ENCODE measurements at places on chromosomes 4 and X.

GRCh38 chrX:568311-568710, 62.3 kb upstream of the SHOX start:
- no peak for DNase-seq

- DNase-seq = no peak
Measured at GRCh38 chrX:125108921-125109320, 210.8 kb upstream of the TEX13C start.

DNA sequence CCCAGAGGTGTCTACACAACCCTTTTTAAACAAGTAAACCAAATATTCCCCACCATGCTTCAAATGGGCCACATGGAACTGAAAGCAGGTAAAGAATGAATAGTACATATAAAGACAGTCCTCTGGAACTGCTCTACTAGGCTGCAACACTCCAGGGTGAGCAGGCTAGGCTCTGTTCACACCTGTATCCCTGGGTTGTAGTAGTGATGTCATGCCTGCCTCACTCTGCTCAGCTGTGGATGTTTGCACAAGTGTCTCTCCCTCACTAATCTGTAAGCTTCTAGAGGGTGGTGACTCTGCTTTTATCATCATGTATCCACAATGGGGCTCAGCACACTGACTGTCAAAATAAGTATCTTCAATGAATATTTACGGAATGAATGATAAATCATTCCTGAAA, 20.4 kb downstream of the LEF1 start:
- DNase-seq = no peak

DNA sequence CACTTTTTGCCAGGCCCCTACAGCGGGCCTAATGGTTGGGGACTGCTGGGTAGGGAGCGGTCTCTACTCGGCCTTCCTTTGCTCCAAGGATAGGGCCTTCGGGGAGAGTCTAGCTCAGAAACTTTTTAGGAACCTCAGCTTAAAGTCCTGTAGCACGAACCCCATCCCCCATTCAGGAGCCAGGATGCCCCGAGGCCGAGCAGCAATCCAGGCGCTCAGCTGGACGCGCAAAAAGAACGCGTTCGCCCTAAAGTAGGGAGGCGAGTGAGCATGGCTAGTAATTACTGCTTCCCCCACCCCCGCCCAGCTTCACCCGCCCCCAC, 9.7 kb downstream of the POU4F2 start:
- DNase-seq = no peak

GRCh38 chrX:153984351-153985178, 12.0 kb downstream of the TMEM187 start:
- no peak for DNase-seq

- no peak for DNase-seq
Measured at GRCh38 chr4:139617702-139618490, 47.7 kb upstream of the MGST2 start.

GRCh38 chr4:152965611-152966010, 29.5 kb downstream of the FHDC1 start:
- DNase-seq = no peak

- no peak for DNase-seq
Measured at GRCh38 chr4:27635936-27636913, 775.6 kb downstream of the STIM2 start.

- no peak for DNase-seq
Measured at GRCh38 chr4:3512719-3513118, 19.5 kb downstream of the LRPAP1 start.

- DNase-seq = no peak
Measured at GRCh38 chrX:80229626-80230025, 190.6 kb upstream of the TENT5D start.

DNA sequence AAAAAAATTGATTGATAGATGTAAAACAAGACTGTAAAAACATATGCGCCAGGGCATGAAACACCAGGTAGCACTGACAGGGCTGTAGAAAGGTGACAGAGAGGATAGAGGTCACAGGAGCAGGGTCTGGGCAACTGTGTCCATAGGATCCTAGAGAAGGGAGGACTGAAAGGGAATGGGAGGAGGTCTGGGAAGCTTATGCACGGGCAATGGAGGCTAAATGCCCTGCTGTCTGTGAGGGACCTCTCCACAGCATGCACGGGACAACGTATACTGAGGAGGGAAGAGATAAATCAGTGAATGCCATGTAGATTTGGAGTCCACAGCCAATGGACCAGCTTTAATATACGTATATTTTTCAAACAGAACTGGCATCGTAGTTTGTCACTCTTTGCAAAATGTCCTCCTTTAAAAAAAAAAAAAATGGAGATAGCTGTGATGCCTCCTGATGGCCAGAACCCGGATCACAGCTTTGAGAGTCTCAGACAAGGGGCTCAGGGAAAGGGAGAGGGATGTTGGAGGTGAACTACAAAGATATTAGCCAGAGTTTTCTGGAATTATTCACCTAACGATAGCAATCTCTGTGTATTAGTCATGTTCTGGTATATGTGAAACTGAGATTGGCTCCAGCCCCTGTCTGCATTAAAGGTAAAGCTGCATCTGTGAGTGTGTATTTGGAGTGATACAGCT, 16.0 kb downstream of the RAB40A start:
- no peak for DNase-seq

DNA sequence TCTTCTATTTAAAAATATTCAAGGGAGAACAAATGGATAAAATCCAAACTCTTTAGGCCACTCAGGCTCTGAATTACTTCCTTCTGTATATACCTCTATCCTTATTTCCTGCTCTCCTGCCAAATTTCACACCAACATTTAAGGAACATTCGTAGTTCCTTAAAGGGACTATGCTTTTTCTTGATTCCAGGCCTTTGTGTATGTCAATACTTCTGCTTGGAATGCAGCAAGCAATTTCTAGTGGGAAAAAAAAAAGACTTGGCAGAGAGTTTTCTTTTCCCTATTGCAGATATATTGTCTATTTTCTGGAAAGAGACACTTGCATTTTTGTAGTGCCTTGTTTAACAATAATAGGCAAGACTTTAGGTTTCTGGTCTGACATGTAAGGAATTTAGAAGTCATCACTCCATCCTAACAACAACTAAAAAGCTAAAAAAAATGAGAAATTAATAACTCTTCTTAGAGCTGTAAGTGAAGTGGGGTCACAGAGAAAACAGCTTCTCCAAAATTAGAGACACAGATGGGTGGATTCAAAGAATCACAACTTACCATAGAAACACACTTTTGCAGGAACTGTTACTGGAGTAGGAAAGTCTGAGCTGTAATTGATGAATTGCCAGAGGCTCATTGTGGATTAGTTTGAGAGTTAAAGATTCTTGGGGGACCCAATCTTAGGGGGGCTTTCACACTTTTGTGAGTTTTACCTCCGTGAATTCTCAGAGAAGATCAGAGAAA, 2.1 kb upstream of the ADH5 start:
- no peak for DNase-seq

GRCh38 chrX:12138361-12139313, at the start of gene FRMPD4:
Gene FRMPD4 (plus strand): TSS chrX:12138473. CDS start chrX:12138972, 499 bp downstream.
- peak; percentile 67 for DNase-seq

- DNase-seq = no peak
Measured at GRCh38 chr4:109967798-109968520, 55.3 kb downstream of the EGF start.

DNA sequence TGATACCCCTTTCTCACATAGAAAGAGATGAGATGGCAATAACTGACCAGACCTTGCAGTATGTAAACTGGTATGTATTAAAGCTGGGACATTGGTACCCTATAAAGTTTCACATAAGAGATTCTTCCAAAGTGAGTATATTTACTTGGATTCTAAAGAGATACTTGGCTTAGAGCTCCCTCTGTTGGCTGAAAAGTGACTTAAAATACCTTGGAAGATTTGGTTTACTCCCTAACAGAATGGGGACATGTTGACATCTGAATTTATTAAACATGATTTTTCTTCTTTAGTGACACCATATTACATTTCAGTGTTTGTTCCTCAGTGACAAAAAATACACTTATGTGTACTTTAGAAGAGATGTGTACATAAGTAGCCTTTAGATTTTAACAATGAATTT, 47.9 kb upstream of the RGN start:
- peak; percentile 57 for DNase-seq

GRCh38 chrX:10015723-10016518, 48.8 kb downstream of the CLDN34 start:
- DNase-seq = peak; percentile 16

DNA sequence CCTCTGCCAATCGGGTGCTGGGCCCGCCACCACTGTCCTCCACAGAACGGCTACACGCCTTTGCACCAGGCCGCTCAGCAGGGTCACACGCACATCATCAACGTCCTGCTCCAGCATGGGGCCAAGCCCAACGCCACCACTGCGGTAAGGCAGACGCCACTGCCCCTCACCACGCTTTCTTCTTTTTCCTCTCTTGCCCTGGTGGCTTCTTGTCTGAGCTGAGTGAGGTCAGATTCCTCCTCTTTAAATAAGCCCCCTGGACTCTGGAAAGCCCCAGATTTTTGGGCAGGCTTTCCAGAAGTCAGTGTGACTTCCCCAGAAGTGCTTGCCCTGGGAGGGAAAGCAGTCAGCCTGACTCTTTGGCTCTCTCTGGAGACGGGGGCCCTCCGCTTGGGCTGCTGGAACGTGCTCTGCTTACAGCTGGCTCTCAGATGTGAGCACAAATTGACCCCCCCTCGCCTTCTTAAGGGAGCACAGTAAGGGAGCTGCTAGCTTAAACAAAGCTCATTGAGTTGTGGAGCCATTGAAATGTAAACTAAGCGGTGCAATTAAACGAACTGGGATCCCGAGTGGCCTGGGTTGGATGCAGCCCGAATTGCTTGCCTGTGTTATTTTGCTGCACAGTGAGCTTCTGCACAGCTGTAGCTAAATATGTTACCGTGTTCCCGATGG, 243.1 kb downstream of the ANK2 start:
- no peak for DNase-seq

- no peak for DNase-seq
Measured at GRCh38 chr4:2944586-2945526, 18.4 kb downstream of the NOP14 start.

DNA sequence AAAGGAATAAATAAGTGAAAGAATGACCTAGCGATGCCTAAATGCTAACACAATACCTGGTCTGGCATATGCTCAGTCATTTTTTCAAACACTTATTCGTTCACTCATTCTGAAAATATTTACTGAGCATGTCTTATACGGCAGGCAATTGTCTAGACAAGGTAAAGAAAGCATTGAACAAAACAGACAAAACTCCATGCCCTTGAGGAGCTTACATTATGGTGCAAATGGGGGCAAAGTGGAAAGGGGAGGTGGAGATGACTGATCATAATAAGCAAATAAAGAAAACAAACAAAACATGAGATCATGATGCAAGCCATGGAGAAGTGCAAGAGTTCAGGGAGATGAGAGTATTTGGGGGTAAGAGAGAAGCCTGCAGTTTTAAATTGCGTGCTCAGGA, 334.6 kb upstream of the PPARGC1A start:
- DNase-seq = no peak

DNA sequence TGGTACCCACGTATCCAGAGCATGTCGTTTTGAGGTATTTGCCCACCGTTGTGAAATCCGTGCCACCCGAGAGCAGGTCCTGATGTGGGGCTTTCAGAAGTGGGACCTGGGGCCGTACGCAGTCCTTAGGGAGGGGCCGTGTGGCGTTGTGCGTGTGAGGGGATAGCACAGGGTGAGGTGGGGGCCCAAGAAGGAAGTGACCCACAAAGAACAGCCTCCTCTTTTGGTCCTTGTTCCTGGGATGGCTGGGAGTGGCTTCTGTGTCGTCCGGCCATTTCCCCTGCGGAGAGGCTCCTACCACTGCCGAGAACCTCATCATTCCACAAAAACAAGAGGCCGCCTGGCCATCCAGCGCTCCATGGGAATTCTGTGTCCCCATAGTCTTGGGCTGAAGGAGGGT, 17.0 kb upstream of the MSANTD1 start:
- DNase-seq = no peak

GRCh38 chr4:102647117-102647516, 113.7 kb downstream of the MANBA start:
- no peak for DNase-seq

- DNase-seq = no peak
Measured at GRCh38 chr4:7547368-7548040, 112.8 kb upstream of the PSAPL1 start.

GRCh38 chr4:19400820-19401219, 850.9 kb upstream of the SLIT2 start:
- no peak for DNase-seq

DNA sequence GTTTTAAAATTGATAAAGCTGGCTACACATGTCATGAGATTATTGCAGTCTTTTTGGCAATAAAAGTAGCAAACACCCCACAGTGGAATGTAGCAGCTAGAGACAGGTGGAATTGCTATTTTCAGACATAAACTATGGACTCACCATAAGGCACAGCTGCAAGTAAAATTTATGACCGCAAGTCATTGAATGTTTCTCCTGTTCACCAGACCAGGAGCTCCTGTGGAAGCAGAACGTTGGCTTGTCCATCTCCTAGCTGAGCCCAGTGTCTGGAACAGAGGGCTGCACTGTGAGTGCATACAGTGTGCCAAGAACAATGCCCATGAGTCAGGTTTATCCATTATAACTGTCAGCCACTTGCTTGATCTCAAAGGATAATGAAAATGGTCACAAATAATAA, 538.2 kb downstream of the INPP4B start:
- DNase-seq = no peak

- DNase-seq = no peak
Measured at GRCh38 chr4:107809210-107809609, 15.5 kb upstream of the SGMS2 start.

- DNase-seq = no peak
Measured at GRCh38 chr4:114173968-114174367, 194.5 kb upstream of the ARSJ start.

DNA sequence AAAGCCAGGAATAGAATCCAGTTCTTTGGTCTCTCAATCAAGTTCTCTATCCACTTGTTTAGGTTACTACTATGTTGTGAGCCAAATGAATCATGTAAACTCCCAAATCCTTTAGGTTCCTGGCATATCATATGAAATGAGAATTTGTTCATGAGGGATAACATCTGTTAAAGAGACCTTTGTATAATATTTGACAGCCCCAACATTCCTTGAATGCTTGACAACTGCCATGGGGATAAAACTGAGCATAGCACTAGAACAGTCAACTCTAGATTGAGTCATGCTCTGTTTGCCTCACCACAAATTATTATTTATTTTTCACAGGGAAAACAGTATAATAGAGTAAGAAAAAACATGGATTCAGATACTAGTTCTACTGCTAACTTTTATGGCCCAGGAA, 93.3 kb downstream of the NAA11 start:
- no peak for DNase-seq

DNA sequence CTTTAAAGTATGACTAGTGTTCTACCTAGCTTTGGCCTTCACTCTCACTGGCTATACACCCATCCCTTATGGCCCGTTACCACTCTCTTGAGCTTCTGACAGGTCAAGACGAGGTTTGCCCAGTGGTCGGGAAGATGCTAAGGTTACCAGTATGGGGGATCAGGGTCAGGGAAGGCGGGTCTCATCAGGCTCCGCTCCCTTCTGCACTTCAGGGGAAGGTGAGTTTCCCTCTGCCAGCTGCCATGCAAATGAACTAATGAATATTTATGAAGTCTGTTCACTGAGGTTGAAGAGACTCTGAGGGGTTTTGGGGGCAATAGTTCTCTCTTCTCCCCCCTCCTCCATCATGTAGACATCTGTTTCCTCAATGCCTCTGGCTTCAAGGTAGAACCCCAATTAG, 6.6 kb downstream of the EFNB1 start:
- no peak for DNase-seq

Data from NCI-H1092 treated with DMSO at 0.1 percent for 48 hours (cell line).